ENCODE measurements at places on chromosomes 16 and 17.

DNA sequence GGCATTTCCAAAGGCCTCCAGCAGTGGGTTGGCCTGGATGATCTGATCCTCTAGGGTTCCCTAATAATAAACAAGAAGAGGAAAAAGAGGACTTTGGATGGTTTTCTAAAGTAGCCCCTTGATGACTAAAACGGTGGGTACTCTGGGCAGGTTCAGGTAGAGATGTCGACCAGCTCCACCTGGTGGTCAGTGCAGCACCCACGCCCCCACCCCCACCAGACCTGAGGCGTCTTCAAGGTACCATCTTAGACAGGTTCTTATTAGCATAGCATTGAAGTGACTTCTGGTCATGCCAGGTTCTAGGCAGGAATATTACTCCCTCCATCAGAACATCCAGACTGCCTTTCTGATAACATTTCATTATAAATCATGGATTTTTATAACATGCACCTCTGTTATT lies 15.0 kb downstream of the MYH13 start:
- DNase-seq = no peak

- DNase-seq = no peak
These were observed 98.2 kb upstream of the METRNL start for GRCh38 chr17:82981141-82981730.

GRCh38 chr17:37657202-37657601 lies 14.0 kb upstream of the DDX52 start:
- no peak for DNase-seq

DNA sequence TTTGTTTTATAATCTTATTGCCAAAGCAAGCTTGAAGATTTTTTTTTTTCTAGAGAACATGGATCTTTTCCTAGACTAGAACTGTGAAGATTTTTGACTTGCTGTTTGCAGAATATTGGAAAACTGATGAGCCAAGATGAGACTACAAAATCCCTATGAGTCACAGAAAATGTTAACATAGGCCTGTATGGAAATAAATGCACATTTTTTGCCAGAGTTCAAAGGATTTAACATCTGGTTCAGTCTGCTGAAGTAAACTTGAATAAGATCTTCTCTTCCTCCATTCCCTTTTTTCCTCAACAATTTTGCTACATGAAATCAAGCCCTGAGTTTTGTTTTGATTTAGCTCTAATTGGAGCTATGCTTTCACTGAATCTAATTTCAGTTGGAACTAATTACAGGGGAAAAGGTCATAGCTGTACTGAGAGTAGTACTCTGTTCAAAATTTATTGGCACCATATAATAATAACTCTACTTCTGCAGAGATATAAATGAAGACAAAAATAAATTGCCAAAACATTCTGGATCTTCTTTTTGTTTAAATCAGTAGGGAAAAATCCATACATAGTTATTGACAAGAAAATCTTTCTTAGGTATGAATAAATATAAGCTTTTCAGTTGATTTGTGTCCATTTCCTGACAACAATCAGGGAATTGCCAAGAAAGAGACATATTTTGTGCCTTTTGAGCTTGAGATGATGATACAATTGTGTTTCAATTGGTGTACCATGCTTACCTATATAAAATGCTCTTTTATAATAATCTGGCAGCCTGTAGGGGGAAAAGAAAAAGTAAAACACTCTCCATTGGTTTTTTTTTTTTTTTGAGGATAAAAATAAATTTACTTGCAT lies 387.5 kb upstream of the GOT2 start:
- no peak for DNase-seq
